ENCODE measurements at places on chromosomes 1 and 21.

GRCh38 chr1:222109836-222110235 lies 367.9 kb upstream of the DUSP10 start:
- no peak for DNase-seq

GRCh38 chr1:92425617-92426016 lies 61.1 kb downstream of the GFI1 start:
- no peak for DNase-seq

DNA sequence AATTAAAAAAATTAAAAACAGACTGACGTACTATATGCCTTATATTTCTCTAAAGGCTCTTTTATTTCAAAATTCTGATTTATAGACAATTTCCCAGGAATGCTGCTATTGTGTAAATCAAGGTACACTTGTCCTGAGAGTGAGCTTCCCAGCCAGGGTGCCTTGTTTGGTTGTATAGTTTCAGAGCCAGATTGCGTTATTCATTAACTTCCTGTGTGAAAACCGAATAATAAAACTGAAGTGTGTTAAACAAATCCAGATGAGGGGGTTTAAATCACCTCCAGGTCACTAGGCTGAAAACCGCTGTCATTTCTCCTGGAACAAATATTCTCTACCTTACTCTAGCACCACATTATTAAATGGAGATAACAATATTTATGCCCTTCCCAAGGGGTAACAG lies 68.7 kb downstream of the LMX1A start:
- DNase-seq: no peak

GRCh38 chr21:45323487-45324311 lies 36.0 kb upstream of the POFUT2 start:
- no peak for DNase-seq

GRCh38 chr1:12436817-12437599 lies 181.0 kb downstream of the DHRS3 start:
- DNase-seq: no peak

DNA sequence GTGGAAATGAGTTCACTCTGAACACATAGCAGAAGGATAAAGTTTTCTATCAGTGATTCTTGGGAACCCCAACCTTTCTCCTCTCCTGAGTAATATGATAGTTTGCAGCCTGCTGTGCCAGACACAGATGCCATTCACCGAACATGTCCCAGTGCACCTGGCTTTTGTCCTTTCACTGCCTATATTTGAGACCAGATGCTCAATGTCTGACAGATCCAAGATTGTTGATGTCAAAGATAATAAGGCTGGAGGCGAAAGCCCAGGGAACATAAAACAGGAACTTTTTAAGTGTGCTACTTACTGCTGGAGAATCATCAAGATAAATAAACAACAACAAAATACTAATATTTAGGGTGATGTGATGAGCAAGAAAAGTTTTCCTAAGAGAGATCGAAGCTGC lies 139.3 kb downstream of the TIAM1 start:
- no peak for DNase-seq
